ENCODE measurements at places on chromosomes 12 and 14.

- DNase-seq = no peak
Observed at GRCh38 chr12:106429636-106430035, 72.1 kb downstream of the POLR3B start.

GRCh38 chr14:103551338-103551762, 11.1 kb downstream of the BAG5 start:
- no peak for DNase-seq

DNA sequence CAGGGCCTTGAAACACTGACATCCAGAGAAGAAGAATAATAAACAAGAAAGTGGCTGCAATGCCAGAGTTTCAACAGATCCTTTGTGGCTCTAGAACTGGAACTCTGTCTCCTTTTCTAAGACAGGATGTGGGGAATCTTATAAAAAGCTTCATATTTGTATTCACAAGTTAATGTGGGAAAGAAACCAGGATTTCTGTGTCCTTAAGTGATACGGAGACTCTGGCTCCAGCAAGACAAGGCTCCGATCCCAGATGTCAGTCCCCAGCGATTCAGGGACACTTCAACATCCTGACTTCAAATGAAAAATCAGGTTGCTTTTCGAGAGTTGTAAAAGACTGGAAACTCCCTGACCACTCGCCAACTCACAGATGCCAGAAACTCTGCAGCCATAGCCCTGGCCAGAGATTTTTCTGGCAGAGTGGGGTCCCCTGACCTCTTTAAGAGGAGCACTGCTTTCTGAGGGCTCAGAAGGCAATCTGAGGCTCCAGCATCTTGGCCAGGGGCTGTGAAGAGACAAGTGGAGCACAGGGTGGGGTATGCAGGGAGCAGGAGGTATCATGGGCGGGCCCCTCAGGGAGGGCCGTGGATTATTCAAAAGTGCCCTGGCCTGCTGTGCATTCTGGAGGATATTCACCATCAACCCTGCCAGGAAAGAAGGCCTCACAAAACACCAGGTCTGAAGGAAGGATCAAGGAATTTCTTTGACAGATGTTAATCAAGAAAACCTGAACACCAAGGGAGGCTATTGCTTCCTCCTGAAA, 53.3 kb downstream of the TMX1 start:
- DNase-seq = no peak

GRCh38 chr12:74725154-74725553, 187.5 kb downstream of the ATXN7L3B start:
- DNase-seq = no peak

- DNase-seq = no peak
Observed at GRCh38 chr14:97361958-97362357, 564.8 kb downstream of the VRK1 start.

DNA sequence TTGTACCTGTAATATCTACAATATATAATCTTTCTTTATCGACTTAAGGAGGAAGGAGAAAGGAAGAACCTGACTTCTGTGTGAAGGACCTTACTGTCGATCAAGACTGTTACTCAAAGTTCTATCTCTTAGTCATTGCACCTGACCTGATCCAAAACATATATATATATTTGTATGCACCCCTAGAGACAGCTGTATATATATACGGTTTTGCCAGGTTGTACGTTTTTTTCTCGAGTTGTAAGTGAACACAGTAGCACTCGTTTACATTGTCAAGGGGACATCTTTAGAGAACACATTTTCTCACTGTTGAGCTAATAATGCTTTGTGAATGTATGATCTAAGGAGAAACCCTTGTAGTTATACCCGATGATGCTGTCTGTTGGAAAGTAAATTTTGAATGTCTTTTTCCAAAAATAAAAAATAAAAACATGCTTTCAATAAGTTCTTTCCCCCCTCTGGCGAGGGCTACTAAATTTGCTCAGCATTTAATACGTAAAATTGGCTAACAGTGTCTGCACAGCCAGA, 536 bp upstream of the SLC35E3 start:
- DNase-seq = no peak

DNA sequence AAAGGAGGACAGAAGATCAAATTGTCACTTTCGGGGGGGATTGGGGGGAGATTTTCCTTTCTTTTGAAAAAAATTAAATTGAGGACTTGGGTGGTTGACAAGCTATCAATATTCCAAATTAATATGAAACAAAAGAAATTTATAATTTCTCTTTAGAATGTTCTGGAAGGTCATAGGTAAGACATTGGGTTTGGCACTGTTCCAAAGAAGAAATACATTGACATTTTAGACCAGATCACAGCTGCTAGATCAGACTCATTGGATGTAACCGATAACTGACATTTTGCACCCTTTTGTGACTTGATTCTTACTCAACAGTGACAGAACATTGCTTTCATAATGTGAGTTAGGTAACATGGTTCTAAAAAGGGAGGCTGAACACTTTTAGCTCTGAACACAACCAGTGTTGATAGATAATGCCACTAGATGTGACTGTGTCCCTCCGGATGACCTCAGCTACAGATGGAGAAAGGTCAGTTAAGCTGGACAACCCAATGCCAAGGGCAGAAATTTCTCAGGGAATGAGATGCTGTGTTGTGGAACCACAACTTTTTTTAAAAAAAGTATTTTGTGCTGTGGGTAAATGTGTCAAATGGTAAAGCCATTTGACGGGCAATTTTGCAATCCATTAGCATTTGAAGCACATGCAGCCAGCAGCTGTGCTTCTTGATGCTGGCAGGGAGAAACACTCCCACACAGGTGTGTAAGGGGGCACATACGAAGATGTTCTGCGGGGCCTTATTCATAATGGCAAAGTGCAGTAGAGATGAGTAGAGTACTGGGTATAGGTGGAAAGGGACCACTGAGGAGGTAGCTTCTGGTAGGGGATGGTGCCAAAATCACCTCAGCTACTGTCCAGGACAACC, 62.9 kb downstream of the RFX4 start:
- DNase-seq = no peak

GRCh38 chr12:67531501-67531900, 117.0 kb upstream of the DYRK2 start:
- DNase-seq = no peak

- DNase-seq = no peak
Observed at GRCh38 chr12:90938451-90938850, 16.5 kb downstream of the CCER1 start.

DNA sequence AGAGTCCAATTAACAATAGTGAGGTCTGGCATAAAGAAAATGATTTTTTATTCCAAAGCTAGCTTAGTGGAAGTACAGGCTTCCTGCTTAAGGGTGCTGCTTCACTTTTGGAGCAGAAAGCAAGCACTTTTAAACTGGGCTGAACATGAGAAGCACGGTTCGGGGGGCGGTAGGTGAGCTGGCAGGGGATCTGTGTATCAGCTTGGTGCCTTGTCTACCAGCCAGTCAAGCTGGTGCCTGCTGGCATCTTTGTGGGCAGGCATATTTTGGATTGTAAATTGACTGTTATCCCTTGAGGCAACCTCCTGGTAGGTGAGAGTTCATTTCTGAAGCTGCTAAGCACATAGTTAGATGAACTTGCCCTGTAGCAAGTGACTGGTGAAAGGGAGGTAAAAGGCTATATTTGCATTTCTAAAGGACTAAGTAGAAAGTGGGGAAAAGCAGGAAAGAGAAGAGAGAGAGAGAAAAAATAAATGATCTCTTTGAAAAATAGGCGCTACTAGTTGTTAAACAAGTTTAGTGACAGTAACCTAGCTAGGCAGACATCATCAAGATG, 121.1 kb upstream of the SYT10 start:
- no peak for DNase-seq

DNA sequence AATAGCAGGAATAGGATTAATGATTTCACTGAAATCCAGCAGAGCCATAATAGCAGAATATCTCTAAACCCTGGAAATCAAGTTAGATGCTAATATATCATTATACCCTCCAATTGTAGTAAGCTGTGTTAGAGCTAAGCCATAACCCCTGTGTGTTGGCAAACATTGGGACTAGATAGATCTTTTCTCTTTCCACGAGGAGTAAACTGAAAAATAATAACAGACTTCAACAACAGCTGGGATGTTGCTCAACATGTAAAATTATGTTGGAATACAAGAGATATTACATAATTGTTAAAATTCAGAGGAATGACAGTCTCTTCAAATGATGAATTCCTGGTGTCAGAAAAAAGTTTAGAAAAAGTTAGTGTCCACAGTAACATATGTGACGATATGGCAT, 383.8 kb downstream of the SNAPC1 start:
- no peak for DNase-seq

GRCh38 chr12:80794551-80794950, 77.8 kb downstream of the MYF5 start:
- no peak for DNase-seq

DNA sequence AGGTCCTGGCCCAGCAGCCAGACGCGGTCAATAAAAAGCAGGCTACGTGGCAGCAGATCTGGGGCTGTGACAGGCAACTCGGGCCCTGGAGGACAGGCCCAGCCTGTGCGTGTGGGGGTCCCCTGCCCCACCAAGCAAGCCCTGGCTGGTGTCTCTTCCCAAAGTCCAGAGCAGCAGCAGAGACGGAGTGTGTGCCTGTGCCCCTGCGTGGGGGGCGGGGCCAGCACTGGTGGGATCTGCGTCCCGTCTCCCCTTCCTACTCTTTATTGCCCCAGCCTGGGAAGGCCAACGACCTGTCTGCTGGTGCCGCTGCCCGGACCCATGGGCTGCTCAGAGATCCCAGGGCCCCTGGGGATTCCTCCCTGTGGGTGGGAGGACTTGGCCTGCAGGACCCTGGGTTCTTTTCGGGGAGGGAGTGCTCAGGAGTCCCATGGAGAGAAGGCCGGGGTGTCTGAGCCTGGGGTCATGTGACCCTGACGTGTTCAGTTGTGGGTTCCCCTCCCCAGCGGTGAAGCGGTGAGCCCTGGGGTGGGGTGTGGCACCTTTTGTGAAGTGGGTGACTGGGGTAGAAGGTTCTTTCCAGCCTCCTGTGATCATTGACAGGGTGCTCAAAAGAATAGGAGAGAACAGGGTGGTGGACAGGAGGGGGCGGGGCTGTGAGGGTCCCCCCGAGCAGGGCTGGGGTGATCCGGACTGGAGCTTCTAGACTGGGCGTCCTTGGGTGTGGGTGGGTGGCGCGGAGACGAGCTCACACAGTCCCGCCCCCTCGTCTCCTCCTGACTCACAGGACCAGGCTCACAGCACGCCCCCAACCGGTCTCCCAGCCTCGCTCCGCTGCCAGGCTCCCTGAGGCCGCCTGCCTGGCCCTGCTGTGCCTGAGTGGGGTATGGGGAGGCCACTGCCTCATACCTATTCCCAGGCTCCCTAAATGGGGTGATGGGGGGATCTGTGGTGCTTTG, 22.4 kb downstream of the ASPG start:
- DNase-seq = no peak

GRCh38 chr14:90674716-90675115, 141.5 kb downstream of the TTC7B start:
- DNase-seq = no peak

DNA sequence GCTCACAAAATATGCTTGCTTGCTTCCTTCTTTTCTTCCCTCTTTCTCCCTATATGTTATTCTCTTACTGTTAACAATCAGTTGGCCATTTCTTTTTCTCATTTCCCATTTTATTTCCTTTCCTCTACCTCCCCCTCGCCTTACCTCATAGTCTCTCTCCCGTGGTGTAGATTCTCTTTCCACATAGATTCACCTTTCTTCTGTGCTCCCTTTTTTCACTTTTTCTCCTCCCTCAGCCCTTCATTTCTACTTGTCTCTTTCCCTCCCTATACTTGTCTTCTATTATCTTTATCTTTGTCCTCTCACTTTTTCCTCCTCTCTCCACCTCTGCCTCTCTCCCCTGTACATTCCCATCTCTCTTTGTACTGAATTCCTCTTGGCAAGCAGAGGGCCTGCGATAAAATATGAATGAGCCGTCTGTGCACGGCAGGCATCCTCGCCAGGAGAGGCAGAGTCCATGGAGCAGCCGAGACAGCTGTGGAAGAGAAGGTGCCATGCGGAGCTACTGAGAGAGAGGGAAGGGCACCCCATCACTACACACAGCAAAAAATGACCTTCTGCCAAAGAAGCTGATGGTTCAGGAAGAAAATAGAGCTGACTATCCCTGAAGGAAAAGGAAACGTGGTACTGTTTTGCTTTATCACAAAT, 12.1 kb downstream of the C14orf93 start:
- no peak for DNase-seq

- DNase-seq = no peak
Observed at GRCh38 chr14:71675126-71675899, 256.9 kb upstream of the RGS6 start.

GRCh38 chr14:56803816-56804535, 6.3 kb downstream of the OTX2 start:
- no peak for DNase-seq

DNA sequence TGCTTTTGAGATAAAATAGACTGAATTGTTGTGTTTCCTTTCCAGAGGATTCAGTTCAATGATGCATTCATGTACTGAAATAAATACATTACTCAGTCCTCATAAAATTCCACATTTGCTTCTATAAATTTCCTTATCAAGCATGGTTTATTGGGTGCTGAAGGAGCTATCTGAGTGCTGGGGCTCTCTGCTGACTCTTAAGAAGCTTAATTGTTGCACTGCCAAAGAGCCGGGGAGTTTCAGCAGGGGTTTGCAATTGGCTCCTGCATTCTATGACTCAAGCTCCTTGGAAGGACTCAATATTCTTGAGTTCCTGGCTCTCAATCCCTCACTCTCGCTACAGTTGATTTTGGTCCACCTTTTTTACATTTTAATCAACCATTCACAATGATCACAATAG, 69.8 kb upstream of the PYGL start:
- no peak for DNase-seq

- no peak for DNase-seq
Observed at GRCh38 chr12:52415870-52416750, 10.0 kb upstream of the KRT82 start.

DNA sequence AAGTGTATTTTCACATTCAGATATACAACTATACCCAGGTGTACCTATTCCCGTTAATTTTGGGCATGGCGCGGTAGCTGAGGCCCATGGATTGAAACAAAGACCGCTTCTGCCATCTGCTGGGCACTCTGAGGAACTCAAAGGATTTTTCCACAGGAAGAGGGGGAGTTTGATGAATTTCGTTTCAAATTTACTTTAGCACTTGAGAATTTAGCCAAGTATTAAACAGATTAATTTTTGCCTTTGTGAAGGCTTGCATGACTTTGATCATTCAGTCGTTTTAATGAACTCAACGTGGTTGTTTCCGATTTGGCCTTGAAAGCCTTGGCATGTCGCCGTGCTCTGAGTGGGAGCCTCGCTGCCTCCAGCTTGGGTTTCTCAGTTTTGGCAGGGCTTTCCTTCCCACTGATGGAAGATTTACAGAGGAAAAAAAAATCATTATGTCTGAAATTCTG, 153.2 kb upstream of the DDHD1 start:
- peak; percentile 3 for DNase-seq

DNA sequence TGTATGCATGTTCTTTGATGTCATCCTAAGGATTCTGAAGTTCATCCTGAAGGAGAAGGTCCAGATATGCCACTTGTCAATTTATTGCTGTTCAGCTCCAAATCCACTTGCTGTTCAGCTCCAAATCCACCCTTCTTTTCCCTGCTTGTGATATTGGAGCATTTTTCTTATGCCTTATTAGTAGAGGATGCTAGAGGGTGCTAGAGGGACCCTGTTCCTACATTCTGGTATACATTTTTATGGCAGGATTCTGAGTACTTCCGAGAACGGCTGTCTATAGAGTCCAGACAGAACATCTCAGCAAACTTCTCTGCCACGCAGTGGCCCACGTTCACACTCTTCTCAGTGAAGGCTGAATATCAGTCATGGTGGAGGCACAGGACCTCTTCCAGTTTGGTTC, 406.7 kb downstream of the NOVA1 start:
- no peak for DNase-seq
